ENCODE measurements at places on chromosomes 7 and 10. TPM values are rescaled to one million over a fixed set of nuclear protein-coding genes. Genes with fewer than 3 reads are reported as not detected.

COL28A1 gene
- total RNA-seq: not detected

HTR5A gene
- total RNA-seq: not detected

HPSE2 gene
- not detected for total RNA-seq

PLPP4 gene
- not detected for total RNA-seq

INHBA gene
- total RNA-seq: 0.54 TPM

TMEM209 gene
- 42.3 TPM for total RNA-seq

C10orf67 gene
- total RNA-seq: 0.20 TPM

KNDC1 gene
- 0.32 TPM for total RNA-seq

CREB5 gene
- not detected for total RNA-seq

PLXNA4 gene
- total RNA-seq: 5.9 TPM

DNAH11 gene
- total RNA-seq: 2.3 TPM

AKR1D1 gene
- not detected for total RNA-seq

HOXA9 gene
- total RNA-seq: not detected

INMT gene
- 5.2 TPM for total RNA-seq

PAX4 gene
- not detected for total RNA-seq

SCART1 gene
- 1.6 TPM for total RNA-seq

RPEL1 gene
- not detected for total RNA-seq

PTCD1 gene
- 10.0 TPM for total RNA-seq

SPDYE9 gene
- total RNA-seq: not detected

LGI1 gene
- total RNA-seq: not detected

NKX2-3 gene
- not detected for total RNA-seq

CPVL gene
- total RNA-seq: 0.27 TPM

TMEM140 gene
- 24.5 TPM for total RNA-seq

HPS1 gene
- 82.4 TPM for total RNA-seq

PTPN20 gene
- total RNA-seq: 0.20 TPM

HIPK2 gene
- total RNA-seq: 29.4 TPM

C10orf120 gene
- total RNA-seq: not detected

NRCAM gene
- total RNA-seq: not detected

LIPM gene
- total RNA-seq: not detected

KLF14 gene
- total RNA-seq: not detected

NAT16 gene
- not detected for total RNA-seq

AS3MT gene
- total RNA-seq: 0.12 TPM

C7orf57 gene
- not detected for total RNA-seq

PRTFDC1 gene
- 0.27 TPM for total RNA-seq

ABCA13 gene
- 0.05 TPM for total RNA-seq

FAM25C gene
- not detected for total RNA-seq

FFAR4 gene
- not detected for total RNA-seq

MAPK8 gene
- total RNA-seq: 33.5 TPM

GRM3 gene
- total RNA-seq: not detected

OR6B1 gene
- total RNA-seq: not detected

TMEM213 gene
- 4.6 TPM for total RNA-seq

ADIRF gene
- not detected for total RNA-seq

MRLN gene
- total RNA-seq: not detected

OR2A42 gene
- total RNA-seq: 0.07 TPM

AFAP1L2 gene
- 3.4 TPM for total RNA-seq

OR9A2 gene
- total RNA-seq: not detected

HERPUD2 gene
- 35.6 TPM for total RNA-seq

FRMPD2 gene
- total RNA-seq: not detected

WASL gene
- 8.5 TPM for total RNA-seq

SPDYE2B gene
- not detected for total RNA-seq

AGBL3 gene
- total RNA-seq: 2.2 TPM

MRC1 gene
- total RNA-seq: not detected

HMX3 gene
- total RNA-seq: not detected

TACR2 gene
- total RNA-seq: not detected

EFCAB10 gene
- not detected for total RNA-seq

CNPY1 gene
- total RNA-seq: not detected

All from T-helper 1 cell treated with Interleukin-12 subunit alpha and Interleukin-12 subunit beta and Interleukin-4 antibody, amounts not matched to agents 30 ng/mL and 1 ng/mL, for 36 hours (primary cell).